ENCODE measurements at places on chromosomes 4 and X.

GRCh38 chr4:107900508-107900907 lies 30.8 kb upstream of the CYP2U1 start:
- DNase-seq: no peak

- no peak for DNase-seq
Observed at GRCh38 chr4:72555377-72555831, 13.6 kb downstream of the ADAMTS3 start.

DNA sequence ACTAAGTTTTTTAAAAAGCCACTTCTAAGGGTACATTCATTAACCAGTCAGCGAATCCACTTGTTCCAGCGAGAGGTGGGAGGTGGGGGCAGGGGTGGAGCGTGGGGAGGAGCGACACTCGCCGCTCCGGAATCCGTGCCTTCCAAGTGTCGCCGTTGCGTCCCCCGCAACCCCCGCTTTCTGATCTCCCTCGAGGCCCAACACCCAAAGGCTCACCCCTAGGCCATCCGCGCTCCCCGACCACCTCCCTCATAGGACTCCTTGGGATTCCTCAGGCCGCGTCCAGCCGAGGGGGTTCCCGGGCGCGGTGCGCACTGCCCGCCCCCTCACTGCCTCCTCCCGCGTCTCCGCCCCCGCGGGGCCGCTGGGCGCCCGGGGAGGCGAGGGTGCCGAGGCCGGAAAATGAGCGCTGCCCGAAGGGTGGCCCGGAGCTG lies 108.1 kb upstream of the STOX2 start:
- DNase-seq: peak; percentile 57

GRCh38 chrX:130170752-130171445 lies 863 bp upstream of the RAB33A start:
- DNase-seq: peak; percentile 36

DNA sequence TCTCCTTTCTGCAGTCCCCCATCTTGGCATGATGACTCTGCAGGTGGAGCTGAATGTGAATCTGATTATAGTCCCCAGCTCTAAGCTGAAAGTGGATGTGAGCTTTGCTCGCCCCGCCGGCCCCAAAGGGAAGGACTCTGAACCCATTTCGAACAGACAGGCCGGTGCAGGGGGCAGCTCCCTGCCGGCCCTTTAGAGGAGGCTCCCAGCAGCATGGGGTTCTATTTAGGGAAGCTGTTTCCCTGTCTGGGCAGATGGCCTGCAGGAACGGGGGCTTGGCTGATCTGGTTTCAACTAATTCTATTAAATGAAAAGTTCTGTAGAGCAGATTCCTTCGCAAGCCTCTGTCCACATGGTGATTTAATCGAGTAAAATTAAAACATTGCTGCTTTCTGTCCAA lies 104.8 kb upstream of the MSX1 start:
- DNase-seq: no peak

DNA sequence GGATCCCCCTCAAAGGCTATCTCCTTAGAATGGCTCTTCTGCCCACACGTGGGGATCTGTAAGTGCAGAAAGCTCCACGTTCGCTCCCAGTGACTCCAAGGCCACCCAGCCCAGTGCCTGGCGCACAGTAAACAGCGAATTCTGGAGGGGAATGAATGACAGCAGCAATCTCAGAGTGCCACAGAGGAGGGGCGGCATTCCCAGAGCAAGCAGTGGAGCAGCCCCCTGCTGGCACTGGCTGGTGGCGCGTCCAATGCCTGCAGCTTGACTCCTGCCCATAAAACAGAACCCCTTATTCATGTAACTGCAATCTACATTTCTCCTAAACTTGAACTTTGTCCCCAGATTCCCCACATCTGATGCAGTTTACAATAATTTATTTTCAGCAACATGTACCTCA lies 6.9 kb upstream of the HELT start:
- DNase-seq: no peak

GRCh38 chrX:57951666-57952319 lies 41.5 kb upstream of the ZXDA start:
- DNase-seq: peak; percentile 15

GRCh38 chrX:16671005-16671404 lies 21.0 kb downstream of the S100G start:
- no peak for DNase-seq

DNA sequence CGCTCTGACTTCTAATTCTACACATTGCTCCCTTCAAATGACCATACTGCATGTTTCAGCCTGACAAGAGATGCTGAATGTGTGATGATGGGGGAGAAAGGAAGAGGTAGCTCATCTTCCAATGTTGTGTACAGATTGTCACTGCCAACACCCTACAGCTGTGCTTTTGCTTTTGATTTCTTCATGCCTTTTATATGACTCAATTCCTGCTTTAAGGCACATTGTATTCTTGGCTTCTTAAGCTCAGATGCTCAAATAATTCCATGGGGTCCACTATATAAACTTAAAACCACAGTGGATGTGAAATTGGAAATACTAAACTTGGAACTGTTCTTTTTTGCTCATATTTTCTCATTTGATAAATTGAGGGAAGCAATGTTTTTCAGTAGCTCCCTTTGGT lies 183.2 kb upstream of the WDFY3 start:
- DNase-seq: no peak

Data from heart right ventricle (tissue), 16 donors.